ENCODE measurements at places on chromosomes 2 and 18.

DNA sequence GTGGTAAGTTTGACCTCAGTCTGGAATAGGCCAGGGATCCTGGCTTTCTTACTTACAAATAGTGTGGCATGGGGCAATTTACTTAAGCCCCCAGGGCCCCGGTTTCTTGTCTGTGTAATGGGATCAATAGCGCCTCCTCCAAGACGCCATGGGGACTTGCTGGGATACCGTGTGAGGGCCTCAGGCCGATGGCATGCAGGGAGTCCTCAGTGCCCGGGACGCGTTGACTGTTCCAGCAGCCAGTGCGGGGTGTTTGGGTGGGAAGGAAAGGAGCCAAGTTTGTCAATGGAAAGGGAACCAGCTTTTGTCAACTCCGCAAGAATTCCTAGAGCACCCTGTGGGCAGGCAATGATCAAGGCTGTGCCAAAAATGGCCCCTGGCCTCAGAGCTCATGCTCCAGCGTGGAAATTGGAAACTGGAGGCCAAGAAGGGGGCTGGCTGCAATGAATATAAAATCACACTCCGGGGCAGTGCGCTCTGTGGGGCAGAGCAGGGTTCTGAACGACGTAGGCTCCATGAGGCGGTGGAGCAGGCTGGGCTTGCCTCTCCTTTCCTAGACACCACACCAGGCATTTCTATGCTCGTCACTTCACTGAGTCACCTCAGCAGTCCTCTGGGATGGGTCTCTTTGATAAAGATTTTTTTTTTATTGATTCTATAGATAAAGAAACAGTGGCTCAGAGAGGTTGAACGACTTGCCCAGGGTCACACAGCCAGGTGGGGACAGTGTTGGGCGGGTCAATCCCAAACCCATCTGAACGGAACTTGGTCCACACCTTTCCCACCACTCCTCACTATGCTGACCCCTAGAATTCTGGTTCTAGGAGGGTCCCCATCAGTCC is 56.7 kb upstream of the ASAP2 start:
- DNase-seq = no peak

GRCh38 chr2:111202266-111203040 is 81.7 kb downstream of the BCL2L11 start:
- DNase-seq = no peak

GRCh38 chr18:46859855-46860254 is 57.5 kb downstream of the PIAS2 start:
- DNase-seq = no peak

DNA sequence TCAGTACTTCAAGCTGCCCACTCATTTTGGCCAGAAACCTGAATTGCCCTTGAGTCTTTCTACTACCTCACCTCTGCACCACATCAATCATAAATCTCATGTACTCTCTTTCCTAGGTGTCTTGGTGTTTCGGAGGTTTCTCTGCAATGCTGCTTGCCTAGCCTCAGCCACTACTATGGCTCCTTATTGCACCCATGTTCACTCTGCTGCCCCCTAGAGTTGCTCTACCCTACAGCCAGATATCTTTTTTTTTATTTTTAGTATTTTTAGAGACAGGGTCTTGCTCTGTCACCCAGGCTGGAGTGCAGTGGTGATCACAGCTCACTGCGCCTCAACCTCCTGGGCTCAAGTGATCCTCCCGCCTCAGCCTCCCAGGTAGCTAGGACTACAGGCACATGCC is 413.0 kb downstream of the PTPRM start:
- no peak for DNase-seq

GRCh38 chr2:197705912-197706838 is 1.0 kb downstream of the MARS2 start:
- DNase-seq = no peak

DNA sequence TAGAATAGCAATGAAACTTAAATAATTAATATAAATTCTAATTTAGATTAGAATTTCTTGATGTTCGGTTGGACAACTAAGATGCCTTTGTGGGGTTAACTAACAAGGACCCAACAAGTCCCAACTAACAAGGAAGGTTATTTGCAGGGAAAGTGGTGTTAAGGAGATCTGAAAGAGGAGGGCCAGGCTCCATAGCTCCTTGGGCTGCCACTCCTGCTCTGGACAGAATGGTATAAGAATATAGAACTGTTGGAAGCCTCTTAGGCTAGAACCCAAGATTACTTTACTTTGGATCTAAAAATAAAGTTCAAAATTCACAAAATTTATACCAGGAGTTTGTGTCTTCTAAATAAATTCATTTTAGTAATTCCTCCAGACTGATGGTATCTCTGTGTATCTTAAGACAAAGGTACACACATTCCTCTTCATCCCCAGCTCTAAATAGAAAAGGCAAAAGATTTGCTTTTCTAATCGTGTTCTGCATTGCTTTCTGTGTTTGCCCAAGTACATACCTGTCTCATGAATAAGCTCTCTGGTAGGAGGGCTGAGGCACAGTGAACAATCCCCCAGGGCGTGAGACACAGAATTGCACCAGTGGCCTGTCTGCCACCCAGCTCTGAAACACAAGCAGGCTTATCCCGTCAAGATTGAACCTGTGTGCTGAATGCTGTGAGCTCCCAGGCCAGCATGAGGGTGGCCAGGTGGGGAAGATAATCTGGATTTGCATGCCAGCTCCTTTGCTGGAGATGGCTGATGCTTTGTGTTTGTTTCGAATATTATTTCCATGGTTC is 176.0 kb downstream of the ACKR3 start:
- peak; percentile 87 for DNase-seq

GRCh38 chr2:239455436-239456203 is 54.8 kb upstream of the HDAC4 start:
- no peak for DNase-seq

DNA sequence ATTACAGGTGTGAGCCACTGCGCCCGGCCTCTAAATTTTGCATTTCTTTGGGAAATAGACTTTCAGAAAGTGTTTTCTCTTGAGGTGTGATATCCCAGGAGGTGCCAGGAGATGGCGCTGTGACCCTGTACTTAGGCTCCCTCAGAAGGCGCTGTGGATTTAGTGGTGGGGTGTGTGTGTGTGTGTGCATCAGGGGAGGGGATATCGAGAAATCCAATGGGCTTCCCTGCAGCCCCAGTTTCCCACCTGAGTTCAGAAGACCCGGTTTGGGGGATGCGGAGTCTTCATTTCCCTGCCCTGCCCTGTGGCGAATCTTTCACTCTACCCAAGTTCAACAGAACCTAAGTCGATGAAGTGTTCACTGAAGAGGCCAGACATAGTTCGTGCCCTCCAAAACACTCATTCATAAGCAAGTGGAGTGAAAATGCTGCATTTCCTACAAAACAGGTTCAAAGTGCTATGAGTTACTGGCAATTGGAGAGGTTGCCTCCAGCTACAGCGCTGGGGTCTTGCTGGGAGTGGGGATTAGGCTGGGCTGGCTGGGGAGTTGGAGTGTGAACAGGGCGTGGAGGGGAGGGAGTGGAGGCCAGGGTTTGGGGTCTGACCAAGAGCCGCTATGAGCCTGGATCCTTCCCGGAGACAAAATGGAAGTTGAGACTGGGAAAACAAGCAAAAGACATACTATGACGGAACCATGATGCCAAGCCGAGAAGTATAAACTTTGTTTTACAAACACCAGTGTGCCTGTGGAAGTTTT is 6.5 kb upstream of the WNT6 start:
- DNase-seq = no peak

- no peak for DNase-seq
Observed at GRCh38 chr18:3914109-3914508, 464.1 kb downstream of the TGIF1 start.

DNA sequence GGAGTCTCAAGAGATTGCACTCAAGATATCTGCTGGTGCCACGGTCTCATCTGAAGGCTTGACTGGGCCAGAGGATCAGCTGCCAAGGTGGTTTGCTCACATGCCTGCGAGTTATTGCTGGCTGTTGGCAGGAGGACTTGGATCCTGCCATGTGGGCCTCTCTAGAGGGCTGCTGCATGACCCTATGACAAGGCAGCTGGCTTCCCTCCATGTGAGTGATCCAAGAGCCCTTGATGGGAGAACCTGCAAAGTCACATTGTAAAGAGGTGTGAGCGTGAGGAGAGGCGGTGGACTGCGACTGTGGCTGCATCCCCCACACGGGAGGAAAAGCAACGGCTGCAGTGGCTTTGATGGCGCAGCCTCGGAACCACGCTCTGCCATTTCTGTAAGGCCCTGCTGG is 4.0 kb upstream of the ALLC start:
- DNase-seq = no peak

GRCh38 chr2:119264781-119265692 is 41.4 kb downstream of the STEAP3 start:
- no peak for DNase-seq

DNA sequence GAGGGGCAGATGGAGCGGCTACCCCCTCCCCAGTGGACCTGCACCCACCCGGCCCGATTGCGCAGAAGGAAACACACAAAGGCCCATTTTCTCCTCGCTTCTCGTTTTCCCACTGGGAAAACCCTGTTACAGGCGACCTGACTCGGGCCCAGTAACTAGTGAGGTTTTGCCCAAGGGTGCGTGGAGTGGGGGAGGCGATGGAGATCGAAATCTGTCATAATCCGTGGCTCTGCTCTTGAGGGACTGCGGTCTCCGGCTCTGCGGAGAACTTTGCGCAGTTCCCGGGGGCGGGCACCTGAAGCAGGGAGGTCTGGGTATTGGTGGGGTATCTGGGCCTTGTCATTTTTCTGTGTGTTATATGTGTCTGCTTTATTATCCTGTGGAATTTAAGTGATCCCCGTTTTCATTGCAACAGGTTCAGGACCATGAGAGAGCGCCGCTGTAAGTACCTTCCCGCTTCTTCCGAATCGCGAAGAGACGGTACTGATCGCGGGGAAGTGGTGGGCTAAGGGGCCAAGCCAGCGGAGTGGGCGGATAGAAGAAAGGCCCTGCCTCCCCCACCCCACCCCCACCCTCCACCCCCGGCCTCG is 4.0 kb upstream of the HOXD4 start:
- DNase-seq = no peak

DNA sequence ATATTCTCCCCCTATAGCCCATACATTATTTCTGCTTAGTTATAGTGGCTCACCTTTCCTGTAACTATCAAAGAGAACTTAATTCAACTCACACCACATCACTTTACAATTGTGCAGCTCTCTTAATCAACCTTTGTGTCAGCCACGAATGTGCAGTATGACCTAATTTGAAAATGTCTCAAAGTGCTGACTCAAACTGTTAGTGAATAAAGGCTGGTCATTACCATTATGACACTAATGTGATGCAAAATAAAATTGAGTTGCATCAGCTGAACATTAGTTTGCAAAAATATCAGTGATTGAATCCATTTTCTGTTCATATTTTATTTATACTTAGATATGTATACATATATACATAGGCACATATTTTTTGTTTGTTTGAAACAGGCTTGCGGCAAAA is 251.8 kb downstream of the MEIS1 start:
- DNase-seq = no peak

DNA sequence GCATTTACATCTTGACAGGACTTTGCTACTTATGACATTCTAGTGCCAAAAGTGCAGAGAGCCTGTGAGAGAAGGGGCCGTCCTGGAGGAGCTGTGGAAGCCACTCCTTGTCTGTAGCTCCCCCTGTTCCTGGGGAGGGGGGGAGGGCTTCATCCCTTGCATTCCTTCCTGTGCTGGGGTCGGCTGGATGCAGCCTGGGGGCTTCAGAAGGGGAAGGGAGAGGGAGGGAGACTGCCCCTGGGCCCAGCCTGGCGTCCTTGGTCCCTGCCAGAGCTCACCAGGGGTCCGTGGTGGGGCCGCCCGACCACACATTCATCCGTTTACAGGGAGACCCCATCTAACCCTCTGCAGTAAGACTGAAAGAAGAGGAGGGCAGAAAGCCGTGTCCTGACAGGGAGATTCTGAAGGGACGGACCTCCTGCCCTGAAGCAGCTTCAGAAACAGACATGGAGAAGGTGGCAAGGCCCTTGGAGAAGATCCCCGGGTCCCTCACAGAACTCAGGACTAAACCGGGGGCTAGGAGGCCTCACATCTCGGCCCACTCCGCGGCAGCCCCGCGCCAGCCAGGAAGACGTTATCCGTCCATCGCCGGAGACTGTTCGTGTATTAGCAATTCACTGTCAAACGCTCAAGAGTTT is 258.3 kb upstream of the SALL3 start:
- DNase-seq = no peak

- no peak for DNase-seq
Observed at GRCh38 chr2:176612036-176612435, 342.8 kb downstream of the MTX2 start.

DNA sequence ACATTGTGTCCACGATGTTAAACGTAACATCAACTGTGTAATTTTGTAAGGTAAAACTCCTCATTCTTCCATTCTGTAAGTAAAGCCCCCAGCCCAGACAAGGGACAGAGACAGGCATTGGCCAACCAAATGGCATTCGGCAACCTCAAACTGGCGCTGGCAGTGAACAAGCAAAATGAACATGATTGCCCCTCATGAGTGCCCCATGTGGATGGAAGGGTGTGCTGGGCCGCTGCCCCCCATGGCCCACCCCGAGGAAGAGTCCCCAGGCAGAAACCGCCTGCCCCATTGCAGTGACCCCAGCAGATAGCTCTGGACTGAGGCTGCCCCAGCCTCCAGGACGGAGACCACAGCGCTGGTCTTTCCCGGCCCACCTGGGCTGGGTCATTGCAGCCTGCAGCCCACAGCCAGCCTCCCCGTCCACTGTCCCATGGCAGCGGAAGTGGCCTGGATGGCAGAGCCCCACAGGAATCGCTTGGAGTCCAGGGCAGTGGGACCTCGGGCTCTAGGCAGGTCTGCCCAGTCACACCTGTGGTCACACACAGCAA is 220.2 kb downstream of the HDAC4 start:
- DNase-seq = no peak

- DNase-seq = no peak
Observed at GRCh38 chr2:208356846-208357574, 49.6 kb upstream of the PTH2R start.

GRCh38 chr18:68472701-68473295 is 242.1 kb downstream of the TMX3 start:
- no peak for DNase-seq

GRCh38 chr2:137872577-137872976 is 91.7 kb upstream of the HNMT start:
- DNase-seq = no peak

- no peak for DNase-seq
Observed at GRCh38 chr2:230737791-230738226, 25.2 kb downstream of the CAB39 start.

GRCh38 chr2:205860181-205860580 is 177.9 kb downstream of the NRP2 start:
- no peak for DNase-seq

DNA sequence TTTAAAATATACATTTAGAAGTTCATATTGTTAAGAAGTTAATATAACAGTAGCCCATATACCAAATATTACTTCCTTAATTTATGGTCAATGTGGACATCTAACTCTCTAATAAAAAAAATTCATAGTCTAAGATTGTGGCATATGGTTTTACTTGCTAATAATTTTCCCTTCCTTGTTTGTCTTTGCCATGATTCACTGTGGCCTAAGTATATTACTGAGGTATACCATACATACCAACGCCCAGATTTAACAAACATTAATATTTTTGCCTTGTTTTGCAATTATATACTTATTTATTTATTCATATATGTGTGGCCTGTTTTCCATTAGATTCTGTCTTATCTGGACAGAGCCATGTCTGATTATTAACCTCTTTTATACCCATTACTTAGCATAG is 54.6 kb upstream of the CCDC150 start:
- DNase-seq = no peak
